ENCODE measurements at places on chromosomes 16 and 17. TPM values are rescaled to one million over a fixed set of nuclear protein-coding genes. Genes with fewer than 3 reads are reported as not detected.

The PNMT gene
- total RNA-seq: 2.2 TPM

The TBCD gene
- total RNA-seq: 58.2 TPM

The DHRS11 gene
- 4.8 TPM for total RNA-seq

The RDM1 gene
- total RNA-seq: 0.62 TPM

The KIF19 gene
- total RNA-seq: not detected

The VASN gene
- total RNA-seq: 2.5 TPM

The ACBD4 gene
- 3.0 TPM for total RNA-seq

The KRT14 gene
- total RNA-seq: 0.31 TPM

The DNASE1L2 gene
- total RNA-seq: 1.7 TPM

Data from occipital lobe (tissue), 3 donors.